Mesendoderm (in vitro differentiated cells): ENCODE measurements at places on chromosomes 2 and 18.

DNA sequence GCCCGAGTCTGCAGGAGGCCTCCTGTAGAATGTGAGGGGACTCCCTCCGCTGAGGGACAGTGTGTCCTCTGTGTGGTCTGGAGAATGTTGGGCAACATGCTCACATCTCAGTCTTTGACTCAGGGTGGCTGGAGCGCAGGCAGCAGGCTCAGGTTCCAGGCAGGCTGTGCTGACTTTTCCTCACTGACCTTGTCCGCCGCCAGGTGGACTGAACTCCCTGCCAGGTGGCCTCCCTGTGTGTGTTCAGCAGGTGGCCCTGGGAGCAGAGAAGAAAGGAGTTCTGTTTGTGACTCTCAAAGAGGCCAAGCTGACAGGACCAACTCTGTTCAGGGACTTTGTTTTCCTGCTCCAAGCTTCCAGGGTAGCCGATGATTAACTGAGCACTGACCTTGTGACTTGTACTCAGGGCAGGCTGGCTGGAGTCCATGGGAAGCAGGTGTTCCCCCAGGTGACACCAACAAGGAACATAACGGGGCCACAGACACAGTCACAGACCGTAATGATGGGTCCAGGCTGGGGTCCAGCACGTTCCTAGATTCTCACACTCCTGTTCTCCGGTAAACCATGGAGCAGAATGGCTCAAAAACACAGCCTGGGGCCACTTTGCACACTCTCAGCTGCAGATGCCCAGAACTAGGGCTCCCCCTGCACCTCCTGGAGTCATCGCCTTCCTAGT is 439.8 kb downstream of the RNF144A start:
- H3K4me1 ChIP-seq = no peaks in the 10 kb centered on the region
- no peak for DNase-seq
- H3K36me3 ChIP-seq = no peaks in the 10 kb centered on the region
- no peaks in the 10 kb centered on the region for H3K27me3 ChIP-seq

DNA sequence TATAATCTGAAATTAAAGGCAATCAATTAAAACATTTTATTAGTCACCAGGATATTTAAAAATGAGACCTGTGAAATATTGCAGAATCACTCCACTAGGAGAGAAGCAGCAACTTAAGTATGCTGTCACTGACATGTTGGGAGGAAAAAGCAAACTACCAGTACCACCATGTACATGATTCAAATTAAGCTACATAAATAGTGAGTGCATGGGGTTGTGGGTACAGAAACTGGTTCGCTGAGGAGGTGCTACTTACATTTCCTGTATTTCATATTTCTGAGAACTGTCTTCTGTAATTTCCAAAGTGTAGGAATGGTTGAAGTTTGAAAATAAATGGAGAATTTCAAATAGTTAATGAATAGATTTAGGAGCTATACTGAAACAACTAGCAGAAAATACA is 7.9 kb upstream of the NR4A2 start:
- no peak overlapping the region for H3K4me3 ChIP-seq
- DNase-seq = no peak
- no peaks in the 10 kb centered on the region for H3K27me3 ChIP-seq
- H3K4me1 ChIP-seq = no peaks in the 10 kb centered on the region
- no peaks in the 10 kb centered on the region for H3K36me3 ChIP-seq

DNA sequence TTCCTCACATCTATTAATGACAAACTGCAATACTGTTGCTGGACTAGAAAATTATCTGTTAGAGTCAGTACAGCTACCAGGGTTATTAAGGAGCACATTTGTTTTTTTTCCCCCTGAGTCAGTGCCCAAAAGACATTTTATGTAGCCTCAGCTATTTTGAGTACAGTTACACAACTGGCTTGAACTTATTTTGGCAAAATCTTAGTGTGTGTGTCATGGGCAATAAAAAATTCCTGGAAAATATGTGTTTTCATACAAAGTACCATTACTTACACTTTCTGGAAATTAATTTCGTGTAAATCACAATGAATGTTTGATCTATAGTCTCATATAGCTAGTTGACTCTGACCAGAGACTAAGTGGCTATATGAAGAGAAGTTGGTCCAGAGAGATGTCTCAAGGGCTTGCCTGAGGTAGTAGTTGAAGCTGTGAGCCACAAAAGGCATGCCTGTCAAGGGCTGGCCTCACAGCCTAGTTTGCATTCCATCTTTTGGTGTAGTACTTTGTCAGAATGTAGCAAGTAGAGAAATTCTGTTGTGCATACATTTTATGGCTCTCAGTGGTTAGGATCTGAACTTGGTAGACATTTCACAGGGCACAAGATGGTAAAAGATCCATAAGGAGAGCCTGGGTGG is 283.4 kb downstream of the MTX2 start:
- no peak overlapping the region for H3K4me3 ChIP-seq
- H3K27ac ChIP-seq = no peak overlapping the region
- no peaks in the 10 kb centered on the region for H3K36me3 ChIP-seq
- no peak for DNase-seq

DNA sequence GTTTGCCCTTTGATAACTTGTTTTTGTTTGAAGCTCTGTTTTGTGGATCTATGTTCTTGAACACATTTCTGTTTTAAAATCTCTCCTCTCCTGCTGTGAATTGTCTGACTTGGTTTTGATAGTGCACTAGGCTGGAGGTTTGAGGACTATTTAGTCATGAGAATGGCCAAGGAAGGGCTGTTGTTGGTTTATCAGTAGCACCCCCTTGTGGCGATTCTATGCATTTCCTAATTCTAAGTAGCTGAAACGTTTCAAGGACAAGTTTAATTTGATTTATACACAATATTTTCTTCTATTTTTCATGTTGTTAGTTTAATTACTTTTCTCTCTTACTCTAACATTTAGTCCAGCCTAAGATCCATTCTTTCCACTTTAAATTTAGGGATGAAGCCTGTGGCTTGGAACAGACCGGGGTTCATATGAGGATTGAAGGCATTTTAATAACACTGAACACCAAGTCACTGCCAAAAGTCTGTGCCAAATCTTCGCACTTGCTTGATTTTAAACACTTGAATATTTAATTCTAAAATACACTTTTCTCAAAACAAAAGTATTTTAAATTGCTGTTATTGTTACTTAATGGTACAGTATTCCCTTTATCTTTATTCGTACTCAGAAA is 166.0 kb downstream of the SOCS6 start:
- H3K4me1 ChIP-seq = no peaks in the 10 kb centered on the region
- no peaks in the 10 kb centered on the region for H3K36me3 ChIP-seq
- H3K27ac ChIP-seq = no peak overlapping the region
- H3K4me3 ChIP-seq = no peak overlapping the region

GRCh38 chr2:27185331-27186026 is 26.4 kb upstream of the ATRAID start:
- H3K36me3 ChIP-seq = no peaks in the 10 kb centered on the region
- no peak overlapping the region for H3K27ac ChIP-seq
- no peak for DNase-seq
- H3K27me3 ChIP-seq = no peaks in the 10 kb centered on the region
- no peaks in the 10 kb centered on the region for H3K4me1 ChIP-seq

DNA sequence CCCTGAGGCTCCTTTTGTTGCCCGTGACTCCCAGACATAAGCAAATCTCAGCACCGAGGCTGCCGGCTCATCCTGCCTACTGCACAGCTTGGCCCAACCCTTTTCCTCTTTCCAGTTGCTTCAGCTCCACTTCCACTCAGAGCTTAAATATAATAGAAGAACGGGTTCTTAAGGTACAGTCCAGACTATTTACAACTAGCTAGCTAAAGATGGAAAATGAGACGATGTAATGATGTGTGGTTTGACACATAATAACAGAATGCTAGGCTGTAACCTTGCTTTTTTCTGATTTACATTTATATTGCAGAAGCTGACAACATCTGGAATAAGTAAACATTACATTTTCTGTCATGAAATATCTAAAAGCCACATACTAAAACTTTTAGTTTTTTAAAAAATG is 26.9 kb upstream of the ATP9B start:
- H3K27ac ChIP-seq = no peak overlapping the region
- no peak for DNase-seq
- H3K36me3 ChIP-seq = no peaks in the 10 kb centered on the region
- no peak overlapping the region for H3K4me3 ChIP-seq
- no peaks in the 10 kb centered on the region for H3K27me3 ChIP-seq

DNA sequence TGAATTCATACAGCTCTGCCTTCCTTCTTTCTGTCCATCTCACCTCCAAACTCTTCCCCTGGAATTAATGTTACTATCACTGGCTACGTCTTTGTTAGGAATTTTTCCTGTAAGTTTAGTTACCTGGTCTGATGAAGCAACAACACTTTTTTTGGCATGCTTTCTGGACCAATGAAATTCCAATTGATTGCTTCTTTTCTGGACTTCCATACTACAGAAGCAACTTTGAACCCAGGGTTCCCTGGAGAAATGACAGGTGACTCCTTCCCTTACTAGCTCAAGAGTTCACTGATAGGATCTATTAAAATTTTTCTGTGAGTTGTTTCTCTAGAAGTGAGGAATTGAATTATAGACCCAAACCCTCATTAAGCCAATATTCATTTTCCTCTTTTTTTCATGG is 41.4 kb upstream of the STPG4 start:
- no peak overlapping the region for H3K4me3 ChIP-seq
- no peak overlapping the region for H3K27ac ChIP-seq
- no peak for DNase-seq
- H3K36me3 ChIP-seq = no peaks in the 10 kb centered on the region
